ENCODE measurements at places on chromosomes 16 and 17.

DNA sequence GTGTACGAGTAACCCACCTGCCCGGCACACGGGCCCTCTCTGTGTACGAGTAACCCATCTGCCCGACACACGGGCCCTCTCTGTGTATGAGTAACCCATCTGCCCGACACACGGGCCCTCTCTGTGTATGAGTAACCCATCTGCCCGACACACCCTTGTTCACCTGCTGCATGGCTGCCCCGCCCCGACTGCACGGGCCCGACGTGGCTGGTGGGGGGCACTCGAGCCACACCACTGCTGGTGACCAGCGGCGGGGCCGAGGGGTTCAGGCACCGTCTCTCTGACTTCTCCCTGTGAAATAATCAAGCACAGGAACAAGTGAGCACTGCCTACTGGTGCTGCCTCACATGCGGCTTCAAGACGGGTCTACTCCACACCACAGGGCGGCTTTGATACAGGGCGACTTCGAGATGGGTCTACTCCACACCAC lies 22.1 kb downstream of the MAP1LC3B start:
- DNase-seq, result no peak

DNA sequence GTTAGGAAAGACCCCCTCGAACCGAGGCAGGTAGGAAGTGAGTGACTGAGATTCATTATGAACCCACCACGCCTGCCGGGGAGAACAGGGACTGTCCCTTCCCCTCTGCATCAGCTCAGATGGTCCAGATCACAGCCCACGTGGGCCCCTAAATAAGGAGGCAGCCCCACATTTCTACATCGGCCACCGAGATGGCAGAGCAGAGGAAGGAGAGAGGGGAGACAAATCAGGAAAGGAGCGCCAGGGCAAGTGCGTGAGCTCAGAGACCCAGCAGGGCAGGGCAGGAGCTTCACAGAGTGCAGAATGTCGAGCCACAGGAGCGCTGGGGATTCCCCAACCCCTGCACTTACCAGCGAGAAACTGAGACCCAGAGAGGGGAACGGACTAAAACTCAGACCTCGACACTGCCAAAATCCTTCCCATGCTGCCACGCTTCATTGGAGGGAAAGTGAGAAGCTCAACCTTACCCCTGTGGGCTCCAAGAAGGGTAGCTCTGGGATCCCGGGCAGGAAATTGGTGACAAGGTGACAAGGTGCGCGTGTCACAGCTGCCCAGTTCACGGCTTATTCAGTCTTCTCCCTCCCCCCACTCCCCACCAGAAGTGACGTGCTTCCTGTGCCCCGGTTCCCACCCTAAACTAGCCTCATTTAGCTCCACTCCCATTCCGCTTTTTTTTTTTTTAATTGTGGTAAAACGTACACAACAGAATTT lies at the start of gene ICAM2:
TSS of gene ICAM2 (minus strand) at position 578 of the 711 bp plus-strand sequence. CDS start 13,942 bp downstream, outside the sequence.
- DNase-seq, result no peak

DNA sequence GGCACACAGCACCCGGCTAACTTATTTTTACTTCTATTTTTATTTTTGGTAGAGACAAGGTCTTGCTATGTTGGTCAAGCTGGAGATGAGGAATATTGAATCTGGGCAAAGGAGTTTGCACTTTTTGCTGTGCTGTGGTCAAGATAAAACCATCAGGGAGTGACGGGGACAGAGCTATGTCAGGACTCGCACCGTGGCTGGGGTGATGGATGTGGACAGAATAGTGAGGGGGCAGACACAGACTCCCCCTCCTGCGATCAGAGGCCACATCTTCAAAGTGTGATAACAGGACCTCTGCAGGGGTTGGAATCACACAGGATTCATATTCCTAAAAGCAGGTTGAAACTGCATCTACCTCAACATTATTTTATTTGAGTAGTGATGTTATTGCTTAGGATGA lies 25.6 kb downstream of the IL21R start:
- DNase-seq, result no peak

GRCh38 chr16:81003610-81004460 lies 2.9 kb downstream of the CMC2 start:
- no peak for DNase-seq

- no peak for DNase-seq
Measured at GRCh38 chr17:56125830-56126819, 27.1 kb upstream of the ANKFN1 start.

GRCh38 chr17:14886200-14886739 lies 378.9 kb downstream of the PMP22 start:
- DNase-seq, result no peak

GRCh38 chr16:17657045-17657444 lies 186.3 kb upstream of the XYLT1 start:
- no peak for DNase-seq

DNA sequence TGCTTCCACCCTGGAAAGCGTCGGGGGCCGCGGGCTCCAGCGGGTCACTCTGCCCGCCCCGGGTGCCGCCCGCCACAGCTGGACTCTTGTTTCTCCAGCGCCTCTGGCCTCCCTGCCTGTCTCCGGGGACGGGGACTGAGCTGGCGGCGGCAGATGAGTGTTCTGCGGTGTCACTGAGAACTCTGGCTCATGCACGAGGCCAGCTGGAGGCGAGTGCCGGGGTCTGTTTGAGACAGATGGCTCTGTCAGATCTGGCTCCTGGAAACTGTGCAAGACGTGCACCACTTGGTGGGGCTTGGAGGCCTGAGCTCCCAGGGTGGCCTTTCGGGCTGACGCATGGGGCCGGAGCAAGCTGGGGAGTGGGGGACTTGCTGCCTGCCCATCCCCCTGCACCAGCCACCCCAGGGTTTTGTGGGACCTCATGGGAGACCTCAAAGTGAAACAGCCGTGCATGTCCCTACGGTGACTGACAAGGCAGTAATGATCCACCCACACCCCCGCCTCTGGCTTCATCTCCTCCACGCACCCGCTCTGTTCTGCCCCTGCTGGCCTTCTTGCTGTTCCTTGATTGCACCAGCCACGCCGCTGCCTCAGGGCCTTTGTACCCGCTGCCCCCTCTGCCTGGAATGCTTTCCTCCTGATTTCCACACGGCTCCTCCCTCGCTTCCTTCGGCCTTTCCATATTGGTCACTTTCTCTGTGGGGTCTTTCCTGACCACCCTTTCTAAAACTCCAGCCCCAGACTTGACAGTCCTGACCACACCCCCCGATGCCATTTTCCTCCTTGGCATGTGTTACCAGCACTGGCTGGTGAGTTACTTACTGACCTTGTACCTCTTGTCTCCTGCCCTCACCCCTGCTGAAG lies 174.9 kb upstream of the CIBAR2 start:
- DNase-seq, result no peak

- no peak for DNase-seq
Measured at GRCh38 chr17:50426814-50427787, 1.1 kb downstream of the ACSF2 start.

DNA sequence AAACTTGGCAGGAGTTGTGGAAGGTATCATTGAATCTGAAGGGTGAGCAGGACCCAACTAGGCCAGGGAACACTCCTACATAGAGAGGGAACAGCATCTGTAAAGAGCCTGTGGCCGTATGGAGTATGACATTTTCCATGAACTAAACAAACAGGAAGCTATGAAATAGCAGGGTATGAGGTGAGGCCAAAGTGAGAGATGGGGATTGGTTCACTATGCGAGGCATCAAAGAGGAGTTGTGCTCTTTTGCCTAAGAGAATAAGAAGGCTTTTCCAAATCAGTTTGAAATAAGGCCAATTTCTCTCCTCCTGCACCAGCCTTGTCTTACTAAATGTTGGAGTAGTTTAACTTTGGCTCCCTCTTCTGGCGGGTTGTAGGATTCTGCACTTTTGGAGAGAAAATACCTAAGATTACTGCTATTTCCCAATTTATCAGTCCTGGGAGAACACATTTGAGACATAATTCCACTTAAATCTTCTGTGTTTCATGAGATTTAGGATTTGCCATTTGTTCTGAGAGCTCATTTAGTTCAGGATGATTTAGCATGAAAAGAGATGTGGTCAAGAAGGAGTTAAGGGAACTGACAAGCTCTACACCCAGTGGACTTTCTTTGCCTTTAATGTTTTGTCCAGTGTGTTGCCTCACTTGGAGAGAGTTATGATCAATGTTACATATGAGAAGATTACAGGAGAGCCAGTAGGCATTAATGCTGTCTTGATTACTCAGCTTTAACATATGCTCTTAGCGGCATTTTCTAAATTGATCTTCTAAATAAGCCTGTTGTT lies 55.4 kb downstream of the TNRC6C start:
- peak; percentile 35 for DNase-seq

GRCh38 chr17:43171586-43172487 lies 823 bp downstream of the NBR1 start:
- no peak for DNase-seq

- DNase-seq, result no peak
Measured at GRCh38 chr17:70520447-70520846, 351.1 kb downstream of the KCNJ2 start.

GRCh38 chr16:89190150-89190958 lies 10.0 kb downstream of the SLC22A31 start:
- no peak for DNase-seq

- no peak for DNase-seq
Measured at GRCh38 chr17:8806926-8807550, 7.9 kb upstream of the MFSD6L start.

- DNase-seq, result no peak
Measured at GRCh38 chr17:29004081-29004692, 1.6 kb downstream of the SEZ6 start.

GRCh38 chr17:46928467-46929261 lies 5.7 kb downstream of the GOSR2 start:
- DNase-seq, result no peak

GRCh38 chr17:28100251-28100650 lies 57.8 kb downstream of the NLK start:
- no peak for DNase-seq

GRCh38 chr16:85777583-85778310 lies 21.6 kb downstream of the EMC8 start:
- DNase-seq, result no peak

- no peak for DNase-seq
Measured at GRCh38 chr16:49703483-49703882, 152.4 kb downstream of the ZNF423 start.

All from NCI-H2081 treated with DMSO at 0.1 percent for 48 hours (cell line).